ENCODE measurements at places on chromosomes 1 and 21.

GRCh38 chr1:221174330-221174993 lies 295.2 kb downstream of the HLX start:
- DNase-seq = no peak

GRCh38 chr21:32578107-32578691 lies 7.1 kb downstream of the TCP10L start:
- no peak for DNase-seq

- no peak for DNase-seq
These were observed 54.3 kb downstream of the NBPF6 start for GRCh38 chr1:108504447-108504846.

GRCh38 chr1:81834921-81835698 lies 34.4 kb downstream of the ADGRL2 start:
- DNase-seq = no peak

GRCh38 chr1:54600947-54601721 lies 22.2 kb downstream of the FAM151A start:
- no peak for DNase-seq

- DNase-seq = no peak
These were observed 40.5 kb upstream of the HMCN1 start for GRCh38 chr1:185693654-185694053.

DNA sequence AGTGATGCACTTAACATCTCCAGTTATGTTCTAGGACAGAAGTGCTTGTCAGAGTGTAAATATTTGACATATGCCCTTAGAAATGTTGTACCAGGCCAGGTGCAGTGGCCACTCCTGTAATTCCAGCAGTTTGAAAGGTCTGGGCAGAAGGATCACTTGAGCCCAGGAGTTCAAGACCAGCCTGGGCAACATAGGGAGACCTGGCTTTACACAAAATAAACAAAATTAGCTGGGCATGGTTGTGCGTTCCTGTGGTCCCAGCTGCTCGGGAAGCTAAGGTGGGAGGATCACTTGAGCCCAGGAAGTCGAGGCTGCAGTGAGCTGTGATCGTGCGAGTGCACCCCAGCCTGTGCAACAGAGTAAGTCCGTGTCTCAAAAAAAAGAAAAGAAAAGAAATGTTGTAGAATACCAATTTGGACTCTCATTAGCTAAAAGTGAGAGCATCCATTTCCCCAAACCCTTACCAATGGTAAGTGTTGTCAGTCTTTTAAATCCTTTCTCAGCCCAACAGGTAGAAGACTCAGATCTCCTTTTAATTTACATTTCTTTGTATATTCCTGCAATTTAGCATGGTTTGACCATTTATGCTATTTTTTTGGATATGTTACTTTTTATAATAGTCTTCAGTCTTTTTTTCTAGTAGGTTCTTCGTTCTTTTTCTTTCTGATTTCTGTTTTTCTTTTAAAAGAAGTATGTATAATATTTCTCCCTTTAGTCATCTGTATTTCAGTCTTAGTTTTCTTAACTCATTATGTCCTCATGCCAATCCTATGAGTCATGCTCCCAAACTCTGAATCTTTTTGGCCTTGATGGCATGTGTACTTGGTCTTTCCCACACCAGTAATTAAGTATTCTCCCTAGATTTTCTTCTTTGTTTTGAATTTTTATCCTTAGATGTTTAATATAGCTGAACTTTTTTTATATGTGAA lies 74.4 kb downstream of the CAMTA1 start:
- DNase-seq = no peak

- no peak for DNase-seq
These were observed 181.6 kb downstream of the NEGR1 start for GRCh38 chr1:72100771-72101170.

DNA sequence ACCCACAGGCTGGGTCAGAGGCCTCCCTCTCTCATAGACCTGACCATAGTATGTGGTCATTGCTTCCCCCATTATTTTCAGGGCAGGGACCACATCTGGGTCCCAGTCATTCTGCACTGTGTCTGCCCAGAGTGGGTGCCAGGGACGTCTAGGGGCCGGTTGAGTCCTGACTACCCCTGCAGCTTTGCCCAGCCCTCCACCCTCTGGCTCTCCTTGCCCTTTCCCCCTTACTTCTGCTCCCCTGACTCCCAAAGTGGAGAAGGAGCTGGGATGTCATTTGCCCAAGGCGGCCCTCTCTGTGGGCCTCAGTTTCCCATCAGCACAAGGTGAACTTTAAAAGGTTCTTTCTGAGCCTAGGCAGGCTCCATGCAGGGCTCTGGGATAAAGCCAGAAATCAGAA lies 4.3 kb upstream of the TTC22 start:
- no peak for DNase-seq

DNA sequence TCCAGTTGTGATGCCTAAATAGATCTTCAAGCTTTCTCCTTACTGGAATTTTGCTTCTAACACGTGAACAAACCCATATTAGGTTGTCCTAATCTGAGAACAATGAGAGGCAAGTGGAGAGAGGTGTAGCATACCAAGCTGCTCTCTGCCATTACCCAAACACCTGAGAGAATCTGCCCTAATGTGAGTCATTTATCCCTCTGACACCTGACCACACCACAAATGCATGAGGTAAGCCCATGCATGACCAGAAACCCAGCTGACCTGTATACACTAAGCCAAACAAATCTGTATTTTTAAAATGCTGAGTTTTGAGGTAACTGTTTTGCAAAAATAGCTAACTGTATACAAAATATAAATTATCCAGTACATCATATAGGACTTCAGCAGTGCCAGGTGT lies 1458.1 kb upstream of the B3GALT2 start:
- no peak for DNase-seq

- DNase-seq = no peak
These were observed 127.0 kb downstream of the MRPS6 start for GRCh38 chr21:34200288-34200905.

GRCh38 chr1:48725341-48726046 lies 51.2 kb downstream of the BEND5 start:
- DNase-seq = no peak

DNA sequence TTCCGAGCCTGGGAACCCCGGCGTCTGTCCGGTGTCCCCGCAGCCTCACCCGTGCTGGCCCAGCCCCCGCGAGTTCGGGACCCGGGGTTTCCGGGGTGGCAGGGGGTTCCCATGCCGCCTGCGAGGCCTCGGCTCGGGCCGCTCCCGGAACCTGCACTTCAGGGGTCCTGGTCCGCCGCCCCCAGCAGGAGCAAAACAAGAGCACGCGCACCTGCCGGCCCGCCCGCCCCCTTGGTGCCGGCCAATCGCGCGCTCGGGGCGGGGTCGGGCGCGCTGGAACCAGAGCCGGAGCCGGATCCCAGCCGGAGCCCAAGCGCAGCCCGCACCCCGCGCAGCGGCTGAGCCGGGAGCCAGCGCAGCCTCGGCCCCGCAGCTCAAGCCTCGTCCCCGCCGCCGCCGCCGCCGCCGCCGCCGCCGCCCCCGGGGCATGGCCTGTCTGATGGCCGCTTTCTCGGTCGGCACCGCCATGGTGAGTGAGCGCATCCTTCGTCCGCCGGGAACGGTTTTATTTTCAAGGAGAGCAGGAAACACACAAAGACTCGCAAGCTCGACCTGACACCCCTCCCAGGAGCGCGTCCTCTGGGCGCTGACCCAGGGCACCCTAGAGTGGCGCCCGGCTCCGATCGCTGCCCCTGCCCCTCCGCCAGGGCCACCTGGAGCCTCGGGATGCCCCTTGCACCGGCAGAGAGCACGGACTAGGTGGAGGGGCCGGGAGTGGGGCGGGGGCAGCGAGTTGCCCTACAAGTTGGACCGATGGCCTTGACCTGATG lies at the start of gene ABCG1:
Gene ABCG1, plus strand, starts transcription at position 305 of the 770 bp plus-strand sequence. Its CDS starts 123 bp downstream, at position 428.
- peak; percentile 82 for DNase-seq

GRCh38 chr1:169108863-169109560 lies 2.5 kb downstream of the ATP1B1 start:
- DNase-seq = peak; percentile 65

DNA sequence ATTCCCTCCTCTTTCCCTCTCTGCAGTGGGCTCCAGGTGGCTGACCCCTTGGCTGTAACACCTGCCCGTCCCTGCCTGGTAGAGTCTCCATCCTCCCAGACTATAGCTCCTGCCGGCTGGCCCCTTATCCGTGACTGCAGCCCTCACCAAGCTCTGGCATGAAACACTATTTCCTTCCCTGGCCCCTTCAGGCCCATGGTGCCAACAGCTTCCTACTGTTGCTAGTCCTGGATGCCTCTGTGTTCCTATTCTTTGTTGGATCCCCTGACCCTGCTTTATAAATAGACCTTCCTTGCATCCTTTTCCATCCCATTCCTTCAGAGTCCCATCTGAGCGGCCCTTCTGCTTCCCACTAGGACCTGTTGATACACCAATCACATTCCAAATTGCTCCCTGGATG lies 195.0 kb downstream of the ZNF326 start:
- DNase-seq = no peak

- DNase-seq = no peak
These were observed 22.3 kb downstream of the KNCN start for GRCh38 chr1:46529031-46529630.

DNA sequence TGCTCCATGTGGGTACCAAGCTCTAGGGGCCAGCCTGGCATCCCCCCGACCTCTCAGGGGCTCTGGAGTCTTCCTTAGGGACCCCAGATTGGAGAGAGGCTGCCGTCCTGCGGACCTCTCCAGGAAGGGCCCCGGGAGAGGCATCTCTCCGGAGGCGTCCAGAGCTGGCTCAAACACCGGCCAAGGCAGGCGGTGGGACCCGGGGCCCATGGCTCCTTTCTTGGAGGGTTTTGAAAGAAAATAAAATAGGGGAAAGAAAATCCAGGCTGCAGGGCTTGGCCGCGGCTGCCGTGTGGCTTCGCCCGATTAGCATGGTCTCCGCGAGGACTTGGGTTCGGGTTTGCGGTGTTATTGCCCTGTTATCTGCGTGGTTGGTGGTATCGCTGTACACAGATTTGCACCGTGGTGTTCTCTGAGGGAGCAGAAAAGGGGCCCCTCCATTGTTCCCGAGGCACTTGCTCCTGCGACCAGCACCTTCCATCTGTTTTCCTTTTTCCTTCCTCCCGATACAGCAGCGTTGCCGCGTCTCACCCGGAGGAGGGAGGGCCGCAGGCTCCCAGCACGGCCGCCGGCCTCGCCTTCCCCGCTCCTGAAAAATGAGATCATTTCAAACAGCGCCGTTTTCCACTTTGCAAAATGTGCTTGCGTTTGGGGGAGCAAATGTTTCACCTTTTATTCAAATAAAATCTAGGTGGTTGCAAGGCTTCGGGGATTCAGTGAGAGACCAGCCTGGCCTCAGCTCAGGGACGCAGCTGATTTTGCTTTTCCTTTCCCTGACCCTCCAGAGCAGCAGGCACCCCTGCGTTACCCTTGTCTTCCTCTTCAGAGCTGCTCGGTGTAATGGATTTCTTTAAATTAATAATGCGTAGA lies 86.3 kb downstream of the PRDM16 start:
- no peak for DNase-seq

- DNase-seq = no peak
These were observed 38.2 kb downstream of the NME7 start for GRCh38 chr1:169329383-169329782.

GRCh38 chr1:176857632-176858031 lies 306.9 kb downstream of the ASTN1 start:
- DNase-seq = no peak

GRCh38 chr1:97833881-97834280 lies 87.0 kb downstream of the DPYD start:
- DNase-seq = no peak

- peak; percentile 31 for DNase-seq
These were observed 76.7 kb upstream of the TMPRSS2 start for GRCh38 chr21:41584603-41585176.

DNA sequence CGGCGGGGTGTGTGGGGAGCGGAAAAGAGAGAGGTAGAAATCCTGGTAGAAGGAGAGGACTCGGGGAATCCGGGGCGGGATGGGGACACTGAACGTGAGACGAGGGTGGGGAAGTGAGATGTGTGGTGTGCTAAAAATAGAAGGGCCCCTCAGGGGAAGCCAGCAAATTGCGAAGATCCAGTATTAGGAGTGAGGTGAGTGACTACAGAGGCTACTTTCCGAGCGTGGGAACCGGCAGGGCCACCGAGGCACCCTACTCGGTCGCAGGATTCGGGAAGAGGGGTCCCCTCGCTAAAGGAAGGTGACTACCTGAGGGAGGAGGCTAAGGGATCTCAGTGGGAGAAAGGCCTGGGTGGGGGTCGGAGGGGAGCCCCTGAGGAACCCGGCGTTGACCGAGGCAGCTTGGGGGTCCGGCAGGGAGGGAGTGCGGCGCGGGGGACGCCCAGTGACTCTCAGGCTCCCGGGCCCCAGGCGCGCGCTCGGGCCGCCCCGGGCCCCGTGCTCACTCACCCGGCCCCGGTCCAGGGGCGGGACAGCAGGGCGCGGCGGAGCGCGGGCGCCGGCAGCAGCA lies 318 bp downstream of the ALDH4A1 start:
- DNase-seq = no peak

DNA sequence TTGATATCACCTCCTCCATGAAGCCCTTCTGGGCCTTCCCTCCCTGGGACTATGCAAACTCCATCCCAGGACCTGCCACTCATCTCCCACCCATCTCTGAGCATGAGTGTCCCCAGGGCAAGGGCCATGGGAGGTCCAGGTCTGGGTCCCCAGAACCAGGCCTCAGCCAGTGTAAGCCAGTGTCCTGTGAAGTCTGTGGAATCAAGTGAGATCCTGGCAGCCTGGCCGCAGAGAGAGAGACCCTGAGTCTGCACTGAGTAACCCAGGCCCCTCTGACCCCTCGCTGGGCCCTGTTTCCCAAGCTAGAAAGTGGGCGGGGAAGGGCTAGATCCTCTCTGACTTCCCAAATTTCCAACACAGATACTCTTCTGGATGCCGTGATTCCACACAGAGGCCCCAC lies 132.7 kb downstream of the DMRTB1 start:
- peak; percentile 36 for DNase-seq

GRCh38 chr1:247317702-247318101 lies 14.0 kb downstream of the ZNF496 start:
- no peak for DNase-seq

- DNase-seq = no peak
These were observed 5.3 kb downstream of the CELSR2 start for GRCh38 chr1:109254621-109255096.

GRCh38 chr1:114901814-114902213 lies 47.2 kb downstream of the SYCP1 start:
- DNase-seq = no peak

DNA sequence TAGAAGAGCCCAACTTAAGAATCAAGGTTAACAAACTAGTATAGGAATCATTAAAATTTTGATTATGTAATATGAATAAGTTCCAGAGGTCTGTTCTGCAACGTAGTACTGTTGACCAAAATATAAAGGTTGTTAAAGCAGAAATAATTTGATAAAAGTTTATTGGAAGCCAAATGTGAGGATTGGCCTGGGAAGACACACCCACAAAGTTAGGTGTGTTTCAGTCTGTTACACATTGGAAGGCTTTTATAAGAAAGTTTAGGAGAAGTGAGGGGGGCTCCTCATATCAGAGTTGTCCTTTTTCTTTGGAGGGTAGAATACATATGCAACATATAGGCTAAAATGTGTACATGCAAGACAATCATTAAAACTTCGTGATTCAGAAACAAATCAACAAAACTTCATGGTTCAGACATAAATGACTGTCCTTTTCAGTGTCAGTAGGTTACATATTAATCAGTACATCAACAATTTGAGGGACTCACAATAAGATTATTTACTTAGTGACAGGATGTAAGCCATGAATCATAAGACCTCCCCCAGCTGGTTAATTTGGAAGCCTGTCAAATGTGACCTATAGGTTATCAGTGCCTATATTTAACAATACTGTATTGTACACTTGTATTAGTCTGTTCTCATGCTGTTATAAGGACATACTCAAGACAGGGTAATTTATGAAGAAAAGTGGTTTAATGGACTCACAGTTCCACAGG lies 245.0 kb upstream of the B3GALT2 start:
- DNase-seq = no peak

All from upper lobe of right lung (tissue), 1 donor.